ENCODE measurements at places on chromosomes 13 and 19. TPM values are rescaled to one million over a fixed set of nuclear protein-coding genes. Genes with fewer than 3 reads are reported as not detected.

The KRTDAP gene
- polyA plus RNA-seq = 1.4 TPM

DNA sequence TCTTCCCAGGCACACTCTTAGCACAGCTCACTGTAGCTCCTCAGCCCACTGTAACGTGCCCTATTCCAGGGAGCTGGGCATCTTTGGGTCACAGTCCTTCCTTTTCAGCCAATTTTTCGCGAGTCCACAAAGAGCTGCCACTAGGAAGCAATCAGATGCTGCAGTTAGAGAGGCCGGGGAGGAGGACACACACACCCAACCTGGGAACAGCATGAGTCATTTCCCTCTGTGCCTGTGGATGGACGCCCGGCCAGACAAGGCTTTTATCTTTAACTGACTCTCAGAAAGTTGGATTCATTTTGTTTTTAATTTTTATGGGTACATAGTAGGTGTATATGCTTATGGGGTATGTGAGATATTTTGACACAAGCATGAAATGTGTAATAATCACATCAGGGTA lies 918.6 kb downstream of the UQCRFS1 start:
- DNase-seq = no peak

GRCh38 chr13:79398915-79399314 lies 7.1 kb downstream of the RBM26 start:
- DNase-seq = no peak

DNA sequence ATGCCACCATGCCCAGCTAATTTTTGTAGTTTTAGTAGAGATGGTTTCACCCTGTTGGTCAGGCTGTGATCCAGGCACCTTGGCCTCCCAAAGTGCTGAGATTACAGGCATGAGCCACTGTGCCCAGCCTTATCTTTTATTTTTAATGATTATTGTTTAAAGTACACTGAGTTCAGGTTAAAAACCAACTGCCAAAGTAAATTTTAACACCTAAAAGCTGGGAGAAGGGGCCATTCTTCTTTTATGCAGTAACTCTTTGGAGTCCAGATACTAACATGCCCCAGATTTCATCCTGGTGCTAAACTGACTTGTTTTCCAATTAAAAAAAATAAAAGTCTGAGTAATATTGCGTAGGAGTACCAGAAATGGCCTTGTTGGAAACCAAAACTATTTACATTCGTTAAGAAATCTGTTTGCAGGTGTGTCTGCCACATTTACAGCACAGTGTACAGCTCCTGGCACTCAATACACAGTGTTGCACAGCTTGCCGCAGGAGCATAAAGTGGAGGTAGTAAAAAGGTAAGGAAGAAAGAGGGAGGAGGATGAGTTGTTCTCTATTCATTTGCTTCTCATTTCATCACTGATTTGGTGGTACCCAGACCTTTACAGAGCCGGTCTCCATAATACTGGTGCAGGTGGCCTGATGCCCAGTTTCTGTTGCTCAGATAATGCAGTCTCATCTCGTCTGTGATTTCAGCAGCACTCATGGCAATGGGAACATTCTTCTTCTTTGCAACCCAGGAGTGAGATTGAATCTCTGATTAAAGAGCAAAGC lies 108.9 kb downstream of the PCCA start:
- DNase-seq = no peak
